Cerebellum (tissue), 4 donors: ENCODE measurements at places on chromosomes 7 and 10. TPM values are rescaled to one million over a fixed set of nuclear protein-coding genes. Genes with fewer than 3 reads are reported as not detected.

URGCP gene
- total RNA-seq = 31.6 TPM

FOXI2 gene
- total RNA-seq = not detected

CABCOCO1 gene
- 2.0 TPM for total RNA-seq

CUBN gene
- total RNA-seq = 7.8 TPM

ASIC3 gene
- total RNA-seq = 1.6 TPM

FRMD4A gene
- 169 TPM for total RNA-seq

ERLIN1 gene
- total RNA-seq = 17.8 TPM

ICA1 gene
- 18.3 TPM for total RNA-seq
